CD8-positive, alpha-beta T cell (primary cell): ENCODE measurements at places on chromosomes 11 and 22.

GRCh38 chr11:37394236-37394870 lies 796.3 kb upstream of the RAG2 start:
- no peak for DNase-seq

- no peak for DNase-seq
Observed at GRCh38 chr11:19460718-19461405, 220.1 kb upstream of the E2F8 start.

DNA sequence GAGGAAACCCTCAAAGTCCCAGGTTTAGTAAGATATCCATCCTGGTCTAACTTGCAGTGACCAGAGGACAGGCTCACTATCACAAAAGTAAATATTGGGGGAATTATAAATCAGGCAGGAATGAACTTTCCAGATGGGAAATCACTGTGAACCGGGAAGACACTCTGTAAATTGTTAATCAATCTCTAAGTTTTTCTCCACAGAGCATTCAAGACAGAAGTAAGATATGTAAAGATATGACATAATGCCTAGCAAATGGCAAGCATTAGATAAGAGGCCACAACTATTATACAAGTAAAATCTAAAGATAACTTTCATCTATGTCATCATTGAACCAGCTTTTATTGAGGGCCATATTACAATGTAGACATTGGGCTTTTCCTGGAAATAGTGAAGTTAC lies 35.3 kb upstream of the LRRC4C start:
- DNase-seq, result no peak

- no peak for DNase-seq
Observed at GRCh38 chr22:44212936-44213335, 32.2 kb downstream of the PARVG start.

- DNase-seq, result no peak
Observed at GRCh38 chr11:125155767-125156166, 8.8 kb upstream of the PKNOX2 start.

GRCh38 chr11:102927624-102927990 lies 27.9 kb downstream of the MMP13 start:
- DNase-seq, result no peak

- DNase-seq, result no peak
Observed at GRCh38 chr11:62504158-62504973, 42.2 kb downstream of the AHNAK start.

GRCh38 chr22:36304429-36304828 lies 51.5 kb downstream of the APOL1 start:
- DNase-seq, result no peak

- no peak for DNase-seq
Observed at GRCh38 chr22:44802071-44802700, 49.8 kb downstream of the ARHGAP8 start.

DNA sequence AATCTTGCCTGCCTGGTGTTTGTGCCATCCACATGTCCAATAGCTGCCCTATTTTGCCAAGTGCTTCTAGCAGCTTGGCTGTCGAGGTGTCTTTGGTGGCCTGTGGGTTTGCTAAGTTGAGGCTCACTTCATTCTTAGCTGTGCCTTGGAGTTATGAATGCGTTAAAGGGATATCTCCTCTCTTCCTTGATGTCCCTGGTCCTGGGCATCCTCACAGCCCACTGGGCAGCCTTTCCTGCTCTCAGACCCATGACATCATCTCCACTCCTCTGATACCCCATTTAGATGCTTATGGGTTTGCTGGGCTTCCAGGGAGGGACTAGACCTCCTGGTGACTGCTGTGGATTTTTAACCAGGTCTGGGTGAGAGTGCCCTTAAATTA lies 1.3 kb downstream of the LDLRAD3 start:
- no peak for DNase-seq

- DNase-seq, result peak; percentile 81
Observed at GRCh38 chr22:38504731-38505540, 1.2 kb downstream of the DDX17 start.

DNA sequence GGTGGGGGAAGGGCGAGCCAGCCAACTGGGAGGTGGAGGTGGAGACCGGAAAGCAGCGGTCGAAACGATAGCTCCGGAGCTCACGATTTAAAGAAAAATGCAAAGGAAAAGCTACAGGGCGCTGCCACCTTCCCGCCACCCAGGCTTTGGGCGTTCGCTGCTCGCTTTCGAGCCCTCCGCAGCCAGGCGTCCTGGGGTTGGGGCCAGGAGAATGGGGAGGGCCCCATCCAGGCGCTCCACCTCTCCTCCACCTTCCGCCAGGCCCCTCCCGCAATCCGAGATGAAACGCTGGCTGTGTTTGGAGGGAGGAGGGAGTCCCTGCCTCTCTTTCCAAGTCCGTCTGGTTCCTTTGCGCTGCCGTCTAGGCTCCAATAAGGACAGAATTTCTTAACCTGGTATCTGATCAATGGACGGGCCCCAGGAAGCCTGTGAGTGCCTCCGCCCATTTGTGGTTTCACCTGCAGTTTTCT lies 483 bp upstream of the ABTB2 start:
- DNase-seq, result no peak

- no peak for DNase-seq
Observed at GRCh38 chr11:27949951-27950738, 157.8 kb downstream of the KIF18A start.

GRCh38 chr11:35937700-35938099 lies 6.2 kb upstream of the LDLRAD3 start:
- no peak for DNase-seq

DNA sequence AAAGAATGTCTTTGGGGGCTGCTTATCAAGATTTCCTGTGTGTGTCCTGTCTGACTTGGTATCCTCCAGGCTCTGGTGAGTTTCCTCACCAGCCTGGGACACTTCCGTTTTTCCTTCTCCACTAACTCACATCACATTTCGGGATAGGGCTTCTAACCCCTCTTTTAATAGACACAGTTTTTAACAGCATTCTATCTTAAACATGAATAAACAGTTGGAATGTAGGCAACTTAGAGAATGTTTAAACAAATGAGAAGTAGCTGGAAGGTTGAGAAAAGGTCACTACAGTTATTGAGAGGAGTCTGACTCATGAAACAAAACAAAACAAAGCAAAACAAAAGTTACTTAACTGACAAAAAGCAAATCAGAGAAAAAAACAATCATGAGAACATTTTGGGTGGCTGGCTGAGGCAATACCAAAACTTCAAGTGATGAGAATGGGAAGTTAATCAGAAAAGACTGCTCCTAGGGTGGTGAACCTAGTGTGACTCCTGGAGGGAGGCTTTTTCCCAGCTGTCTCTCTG lies 64.7 kb upstream of the CTSC start:
- DNase-seq, result no peak

- DNase-seq, result no peak
Observed at GRCh38 chr11:127334466-127334865, 333.9 kb upstream of the KIRREL3 start.

DNA sequence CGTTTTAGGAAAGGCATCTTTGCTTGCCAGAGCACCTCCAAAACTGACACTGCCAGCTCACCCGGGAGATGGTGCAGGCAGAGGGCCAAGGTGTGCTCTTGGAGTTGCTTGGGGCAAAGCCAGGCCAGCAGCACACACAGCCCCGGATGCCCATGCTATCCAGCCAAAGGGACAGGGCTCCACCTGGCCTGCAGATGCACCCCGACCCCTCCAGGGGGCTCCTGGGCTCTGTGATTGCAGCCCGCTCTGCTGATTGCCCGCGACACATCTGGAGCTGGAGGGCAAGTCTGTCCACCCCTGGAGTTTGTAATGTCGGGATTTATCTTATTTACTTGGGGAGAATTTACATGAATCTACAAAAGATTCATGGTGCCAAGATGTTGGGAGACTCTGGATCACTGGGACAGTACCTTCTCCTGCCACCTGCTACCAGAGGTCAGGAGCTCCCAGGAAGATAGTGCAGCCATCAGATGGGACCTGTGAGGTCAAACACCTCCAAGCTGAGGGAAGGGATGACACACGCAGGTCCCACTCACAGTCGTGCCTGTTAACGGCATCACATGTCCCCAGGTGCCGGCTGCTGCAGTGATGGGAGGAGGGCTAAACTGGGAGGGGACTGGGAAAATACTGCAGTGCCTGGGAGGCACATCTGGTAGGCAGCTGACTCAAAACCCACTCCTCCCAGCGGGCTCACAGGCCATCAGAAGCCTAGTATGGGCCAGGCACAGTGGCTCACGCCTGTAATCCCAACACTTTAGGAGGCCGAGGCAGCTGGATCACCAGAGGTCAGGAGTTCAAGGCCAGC lies 17.2 kb downstream of the CBX7 start:
- DNase-seq, result peak; percentile 47

DNA sequence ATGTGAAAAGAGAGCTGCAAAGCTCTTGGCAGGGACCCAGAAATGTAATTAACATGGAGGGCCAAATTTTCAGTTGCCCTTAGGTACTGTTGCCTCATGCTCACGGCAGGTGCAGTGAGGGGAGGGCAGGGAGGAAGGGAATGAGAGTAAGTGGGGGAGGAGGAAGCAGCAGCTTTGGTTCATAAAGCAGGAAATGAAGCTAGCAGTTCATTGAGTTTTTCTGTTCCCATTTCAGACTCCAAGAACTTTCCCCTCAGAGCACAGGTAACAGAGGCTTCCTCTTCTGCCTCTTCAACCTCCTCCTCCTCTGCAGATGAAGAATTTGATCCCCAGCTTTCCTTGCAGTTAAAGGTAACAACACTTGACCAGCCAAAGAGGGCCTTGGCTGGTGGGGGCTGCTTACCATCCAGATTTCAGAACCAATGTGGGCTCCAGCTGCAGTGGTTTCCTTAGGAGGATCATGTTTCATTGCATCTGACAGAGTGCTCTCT lies 57.9 kb upstream of the PARVA start:
- DNase-seq, result no peak

DNA sequence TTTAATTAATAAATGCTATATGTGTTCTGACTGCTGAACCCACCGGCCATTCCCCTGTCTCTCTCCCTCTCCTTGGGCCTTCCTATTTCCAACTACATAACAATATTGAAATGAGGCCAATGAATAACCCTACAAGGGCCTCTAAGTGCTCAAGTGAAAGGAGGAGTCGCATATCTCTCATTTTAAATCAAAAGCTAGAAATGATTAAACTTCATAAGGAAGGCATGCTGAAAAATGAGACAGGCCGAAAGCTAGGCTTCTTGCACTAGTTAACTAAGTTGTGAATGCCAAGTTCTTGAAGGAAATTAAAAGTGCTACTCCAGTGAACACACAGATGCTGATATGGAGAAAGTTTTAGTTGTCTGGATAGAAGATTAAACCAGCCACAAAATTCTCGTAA lies 109.2 kb downstream of the TSPAN18 start:
- no peak for DNase-seq

- no peak for DNase-seq
Observed at GRCh38 chr22:35376728-35377472, 4.0 kb upstream of the HMOX1 start.

- no peak for DNase-seq
Observed at GRCh38 chr11:128359515-128359914, 227.8 kb downstream of the ETS1 start.

- no peak for DNase-seq
Observed at GRCh38 chr11:86736291-86737143, 63.8 kb upstream of the PRSS23 start.

GRCh38 chr11:66607126-66607834 lies 9.2 kb upstream of the RBM14 start:
- DNase-seq, result no peak

DNA sequence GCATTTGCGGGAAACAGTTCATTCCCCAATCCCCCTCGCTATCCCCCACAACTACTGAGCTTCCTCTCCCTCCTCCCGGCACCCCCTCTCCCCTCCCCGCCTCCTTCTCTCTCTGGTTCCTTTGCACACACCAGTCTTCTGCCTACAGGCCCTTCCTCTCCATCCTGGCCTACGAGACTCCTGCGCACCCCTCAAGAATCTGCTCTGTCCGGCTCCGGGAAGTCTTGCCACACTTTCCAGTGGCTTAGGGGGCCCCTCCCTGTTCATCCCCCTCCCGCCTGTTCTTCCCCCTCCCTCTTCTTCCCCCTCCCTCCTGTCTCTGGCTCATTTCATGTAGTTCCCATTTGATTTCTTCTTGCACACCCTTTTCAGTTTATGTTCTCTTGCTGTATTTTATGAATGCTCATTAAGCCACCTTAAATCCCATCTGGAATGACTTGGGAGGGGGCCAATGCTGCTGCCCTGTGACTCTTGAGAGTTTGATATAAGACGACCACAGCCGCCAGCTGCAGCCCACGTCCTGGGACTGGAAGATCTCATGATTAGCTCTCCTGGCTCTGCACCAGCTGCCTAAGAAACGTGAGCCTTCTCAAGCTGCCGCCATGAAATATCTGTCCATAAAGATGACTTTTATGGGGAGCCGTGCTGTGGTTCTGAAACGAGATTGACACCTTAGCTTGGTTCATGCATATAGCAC lies 50.9 kb downstream of the RPS6KA4 start:
- no peak for DNase-seq

DNA sequence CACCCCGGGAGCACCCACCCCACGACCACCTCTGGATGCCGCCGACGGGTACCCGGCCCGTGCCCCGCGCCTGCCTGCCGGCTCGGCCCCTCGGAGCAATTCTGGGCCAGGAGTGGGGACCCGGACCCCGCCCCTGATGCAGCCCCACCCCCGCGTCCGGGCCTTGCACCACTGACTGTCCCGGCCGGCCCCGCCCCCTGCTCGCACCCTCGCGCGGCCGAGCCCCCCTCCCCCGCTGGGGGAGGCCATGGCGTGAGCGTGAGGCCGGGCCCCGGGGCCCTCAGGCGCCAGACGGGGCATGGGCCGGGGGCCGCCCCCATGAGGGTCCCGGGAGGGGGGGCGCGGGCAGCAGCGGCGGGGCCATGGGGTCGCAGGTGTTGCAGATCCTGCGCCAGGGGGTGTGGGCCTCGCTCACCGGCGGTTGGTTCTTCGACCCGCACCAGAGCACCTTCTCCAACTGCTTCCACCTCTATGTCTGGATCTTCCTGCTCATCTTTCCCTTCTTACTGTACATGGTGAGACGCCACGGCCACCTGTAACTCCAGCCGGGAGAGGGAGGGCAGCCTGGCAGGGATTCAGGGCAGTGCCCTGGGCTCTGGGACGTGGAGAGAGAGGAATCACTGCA lies 486 bp downstream of the PCNX3 start:
- no peak for DNase-seq

GRCh38 chr11:30533445-30533947 lies 52.7 kb downstream of the MPPED2 start:
- no peak for DNase-seq

- no peak for DNase-seq
Observed at GRCh38 chr11:38019072-38019775, 1421.2 kb upstream of the RAG2 start.

DNA sequence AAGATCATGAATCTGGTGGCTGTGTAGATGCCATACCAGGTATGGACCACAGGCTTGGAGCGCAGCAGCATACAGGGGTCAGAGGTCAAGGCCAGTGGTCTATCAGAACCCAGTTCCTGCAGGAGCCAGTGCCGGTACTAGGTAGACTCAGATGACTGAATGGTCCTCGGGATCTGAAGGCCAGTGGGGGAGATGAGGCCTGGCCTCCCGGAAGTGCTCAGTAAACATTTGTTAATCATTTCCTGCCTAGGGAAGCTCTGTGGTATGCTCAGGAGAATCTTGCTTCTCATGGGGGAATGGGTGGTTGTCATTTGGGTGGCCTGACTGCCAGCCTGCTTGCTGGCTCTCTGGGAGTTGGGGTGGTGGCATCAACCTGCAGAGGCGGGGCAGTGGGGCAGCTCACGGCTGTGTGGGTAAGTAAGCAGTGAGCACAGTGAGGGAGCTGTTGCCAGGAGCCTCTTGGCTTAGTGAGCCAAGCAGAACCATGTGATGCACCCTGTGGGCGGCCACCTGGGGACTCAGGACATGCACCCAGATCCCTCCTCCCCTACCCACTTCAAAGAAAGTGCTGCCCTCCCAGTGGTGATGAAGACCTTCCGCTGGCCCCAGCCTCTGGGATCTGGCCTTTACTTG lies 33.0 kb downstream of the PTPRJ start:
- DNase-seq, result peak; percentile 77
